AG10803 (cell line): ENCODE measurements at places on chromosomes 11 and 22.

DNA sequence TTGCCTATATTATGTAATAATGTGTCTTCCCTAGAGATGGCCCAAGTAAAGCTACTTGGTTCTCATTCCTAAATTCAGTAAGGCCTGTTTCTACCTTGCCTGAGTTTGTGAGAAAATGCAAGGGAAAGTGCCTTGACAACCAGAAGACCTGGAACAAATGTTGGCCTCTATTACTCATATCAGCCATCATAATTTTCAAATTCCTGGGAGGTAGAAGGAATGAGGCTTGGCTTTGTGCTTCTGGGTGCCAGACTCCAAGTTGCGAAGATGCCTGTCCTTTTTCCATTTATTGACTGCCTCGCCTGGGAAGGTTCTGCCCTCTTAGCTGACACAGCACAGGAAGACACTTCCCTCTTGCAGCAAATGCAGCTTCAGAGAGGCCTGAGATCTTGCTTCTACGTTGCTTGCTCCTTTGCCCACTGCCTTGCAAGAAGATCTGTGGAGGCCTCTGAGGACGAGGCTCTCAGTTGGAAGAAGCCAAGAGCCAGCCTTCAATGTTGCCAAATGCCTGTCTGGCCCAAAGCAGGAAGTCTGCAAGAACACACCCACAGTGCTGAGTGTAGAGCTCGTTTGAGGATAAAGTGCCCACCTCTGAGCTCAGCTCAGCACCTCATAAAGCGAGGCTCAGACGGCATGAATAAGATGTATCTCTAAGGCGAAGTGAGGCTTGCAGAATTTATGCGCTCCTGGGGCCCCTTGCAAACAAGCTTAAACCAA lies 120.1 kb downstream of the GALNT18 start:
- no peak for DNase-seq

- DNase-seq: no peak
Observed at GRCh38 chr22:49957826-49958365, 2.7 kb upstream of the PIM3 start.

DNA sequence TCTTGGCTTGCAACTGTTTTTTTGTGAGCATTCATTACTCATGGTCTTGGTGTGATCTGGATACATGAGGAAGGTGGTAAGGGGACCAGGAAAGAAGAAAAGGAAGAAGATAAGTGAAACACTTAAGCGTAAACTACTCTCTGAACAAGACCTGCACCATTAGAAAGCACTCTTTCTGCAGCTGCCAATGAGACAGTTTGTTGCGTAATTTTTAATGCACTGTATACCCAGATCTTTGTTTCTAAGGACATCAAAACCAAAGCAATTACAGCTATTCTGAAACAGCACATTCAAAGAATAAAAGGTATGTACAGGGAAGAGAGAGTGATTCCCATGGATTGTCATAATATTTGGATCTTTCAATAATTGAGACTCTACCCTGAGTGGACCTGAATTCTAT lies 147.4 kb downstream of the BLID start:
- peak; percentile 33 for DNase-seq

DNA sequence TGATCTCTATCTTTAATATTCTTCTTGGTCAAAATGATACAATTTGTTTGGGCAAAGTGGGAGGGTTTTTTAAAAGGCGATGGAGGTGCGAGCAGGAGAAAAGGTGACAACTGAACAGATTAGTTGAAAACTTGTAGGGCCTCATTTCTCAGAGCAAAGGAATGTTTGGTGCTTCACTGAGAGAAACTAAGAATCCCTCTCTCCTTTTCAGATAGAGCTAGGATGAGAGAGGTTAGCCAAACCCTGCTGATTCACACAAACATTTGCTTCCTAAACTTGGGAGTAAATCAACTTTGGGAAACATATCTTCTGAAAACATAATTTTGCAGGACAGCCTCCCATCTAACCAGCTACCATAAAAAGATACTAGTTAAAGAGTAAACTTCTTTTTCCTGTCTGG lies 57.0 kb downstream of the PHF21A start:
- DNase-seq: peak; percentile 33

DNA sequence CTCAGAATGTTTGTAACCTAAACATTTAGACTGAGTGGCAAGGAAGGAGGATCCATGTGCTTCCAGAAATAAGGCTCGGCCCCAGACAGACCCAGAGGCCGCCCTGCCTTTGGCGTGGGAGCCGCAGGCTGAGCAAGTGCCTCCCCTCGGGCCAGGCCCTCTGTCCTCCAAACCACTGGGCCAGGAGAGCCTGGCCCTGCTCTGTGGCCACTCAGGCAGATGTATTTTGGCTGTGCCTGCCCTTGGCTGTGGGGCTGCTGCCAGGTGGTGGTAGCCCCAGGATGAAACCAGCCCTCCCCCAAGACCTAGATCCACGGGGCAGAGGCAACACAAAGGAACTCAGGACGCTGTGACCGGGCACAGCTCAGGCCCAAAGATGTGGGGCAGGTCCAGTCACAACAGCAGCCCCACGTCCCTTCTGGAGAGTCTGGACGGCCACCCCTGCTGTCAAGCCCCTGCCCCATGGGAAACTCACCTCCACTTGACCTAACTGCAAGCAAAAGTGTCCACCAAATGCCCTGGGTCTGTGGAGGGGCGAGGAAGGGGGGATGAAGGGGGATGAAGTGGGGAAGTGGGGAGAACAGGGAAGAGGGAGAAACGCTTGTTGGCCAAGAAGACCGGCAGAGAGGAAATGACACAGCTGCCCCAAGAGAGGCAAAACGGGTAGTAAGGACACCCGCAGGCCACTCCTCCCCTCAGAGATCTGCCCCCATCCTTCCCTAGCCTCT lies 24.0 kb downstream of the PISD start:
- DNase-seq: no peak

- DNase-seq: no peak
Observed at GRCh38 chr11:86245369-86246292, 1.1 kb downstream of the EED start.

GRCh38 chr11:34487430-34487829 lies 26.2 kb downstream of the ELF5 start:
- DNase-seq: no peak

- DNase-seq: no peak
Observed at GRCh38 chr11:134230339-134230738, 5.9 kb downstream of the VPS26B start.

- no peak for DNase-seq
Observed at GRCh38 chr11:86183694-86184093, 60.9 kb upstream of the EED start.

DNA sequence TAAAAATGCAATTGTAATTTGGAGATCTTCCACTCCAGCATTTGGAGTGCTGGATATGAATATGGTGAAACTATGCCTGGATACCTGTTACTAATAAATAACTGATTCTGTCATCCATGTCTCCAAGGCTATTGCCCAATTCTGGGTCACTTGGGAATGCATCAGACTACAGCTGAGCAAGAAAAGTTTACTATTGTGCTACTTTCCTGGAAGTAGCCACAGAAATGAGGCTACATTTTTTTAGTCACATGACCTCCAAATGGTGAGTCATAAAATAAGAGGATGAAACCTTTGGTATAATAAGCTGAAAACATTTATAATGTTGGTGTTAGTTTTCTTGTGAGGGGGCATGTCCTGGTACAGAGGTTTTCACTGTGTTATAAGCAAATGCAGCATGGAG lies 44.4 kb downstream of the DCDC1 start:
- peak; percentile 73 for DNase-seq

- no peak for DNase-seq
Observed at GRCh38 chr11:91446267-91446666, 778.4 kb upstream of the FAT3 start.

DNA sequence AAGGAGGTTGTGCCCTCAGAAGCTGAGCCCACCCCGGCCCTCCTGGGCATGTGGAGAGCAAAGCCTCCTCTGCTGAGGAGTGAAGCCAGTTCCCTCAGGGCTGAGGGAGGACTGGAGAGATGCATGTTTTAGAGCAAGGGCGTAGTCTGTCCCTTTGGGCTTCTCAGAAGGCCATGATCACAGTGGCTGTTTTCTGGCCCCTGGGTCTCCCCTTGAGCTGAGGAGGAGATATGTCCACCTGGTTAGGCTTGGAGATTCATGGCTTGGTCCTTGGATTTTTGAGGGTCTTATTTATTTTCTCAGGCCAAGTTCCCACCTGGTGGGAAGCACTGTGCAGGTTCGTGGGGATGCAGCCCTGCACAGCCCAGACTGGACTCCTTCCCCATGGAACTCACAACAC lies 46.5 kb upstream of the THY1 start:
- no peak for DNase-seq

GRCh38 chr11:112453601-112454577 lies 193.2 kb upstream of the PLET1 start:
- DNase-seq: peak; percentile 21

DNA sequence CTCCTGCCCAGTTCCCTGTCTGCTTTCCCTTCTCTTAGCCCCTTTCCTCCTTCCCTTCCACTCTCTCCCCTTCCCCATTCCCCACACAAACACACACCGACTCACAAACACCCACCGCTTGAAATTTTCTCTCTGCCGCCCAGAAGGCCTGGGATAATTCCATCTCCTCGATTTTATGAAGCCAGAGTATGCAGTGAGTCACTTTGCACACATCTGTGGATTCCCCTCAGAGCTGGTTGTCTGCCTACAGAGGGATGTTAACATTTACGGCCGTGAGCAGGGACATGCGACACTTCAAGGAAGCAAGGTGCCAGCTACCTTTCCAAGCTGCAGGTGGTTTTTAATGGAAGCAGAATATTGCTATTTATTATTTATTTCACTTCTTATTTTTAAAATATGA lies 332.0 kb downstream of the TENM4 start:
- peak; percentile 16 for DNase-seq

DNA sequence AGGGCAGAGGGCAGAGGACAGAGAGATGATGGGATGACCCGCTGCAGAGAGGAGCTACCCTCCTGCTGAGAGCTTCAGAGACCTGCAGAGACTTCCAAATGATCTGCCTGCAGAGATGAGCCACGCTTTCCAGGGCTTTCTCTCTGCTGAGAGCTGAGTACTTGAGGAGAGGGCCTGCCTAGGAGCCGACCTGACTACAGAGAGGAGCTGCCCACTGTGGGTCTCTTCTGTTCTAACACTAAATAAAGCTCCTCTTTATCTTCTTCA lies 45.9 kb upstream of the SC5D start:
- DNase-seq: no peak

- DNase-seq: peak; percentile 91
Observed at GRCh38 chr11:123197711-123198110, 2.7 kb upstream of the CLMP start.

- peak; percentile 27 for DNase-seq
Observed at GRCh38 chr11:44804449-44805437, 78.0 kb downstream of the TSPAN18 start.

DNA sequence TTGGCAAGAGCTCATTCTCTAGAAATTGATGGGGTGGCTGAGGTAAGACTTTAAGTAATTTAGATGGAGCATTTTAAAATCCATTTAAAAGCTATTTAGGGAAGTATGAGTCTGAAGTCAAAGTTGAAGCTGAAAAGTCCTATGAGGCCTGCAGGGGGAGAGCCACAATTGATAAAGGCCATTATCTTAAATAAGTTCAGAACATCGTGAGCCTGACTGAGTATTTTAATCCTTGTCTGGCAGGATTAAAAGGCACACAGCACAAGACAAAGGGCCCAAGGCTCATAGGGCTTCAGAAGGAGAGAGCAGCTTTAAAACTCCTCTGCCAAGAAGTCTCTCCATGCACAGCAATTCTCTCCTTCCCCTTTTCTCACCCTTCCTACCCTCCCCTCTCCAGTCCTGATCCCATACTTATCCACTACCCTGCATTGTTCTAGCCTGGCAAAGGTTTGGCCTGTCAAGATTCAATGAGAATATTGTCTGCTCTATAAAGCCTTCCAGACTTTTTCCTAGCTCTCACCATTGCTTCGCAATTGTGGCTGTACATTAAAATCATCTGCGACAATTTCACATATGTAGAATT lies 1312.9 kb downstream of the FAM181B start:
- DNase-seq: no peak

GRCh38 chr22:47083379-47083986 lies 321.0 kb downstream of the TBC1D22A start:
- no peak for DNase-seq

- DNase-seq: no peak
Observed at GRCh38 chr11:116928102-116928777, 90.8 kb upstream of the APOA1 start.

- no peak for DNase-seq
Observed at GRCh38 chr11:9301720-9302119, 12.7 kb downstream of the TMEM41B start.

- DNase-seq: peak; percentile 89
Observed at GRCh38 chr11:1827095-1827813, 7.5 kb upstream of the SYT8 start.

GRCh38 chr11:71402878-71403277 lies 45.3 kb downstream of the DHCR7 start:
- no peak for DNase-seq

- peak; percentile 32 for DNase-seq
Observed at GRCh38 chr11:84289381-84289906, 1003.3 kb upstream of the CCDC90B start.

DNA sequence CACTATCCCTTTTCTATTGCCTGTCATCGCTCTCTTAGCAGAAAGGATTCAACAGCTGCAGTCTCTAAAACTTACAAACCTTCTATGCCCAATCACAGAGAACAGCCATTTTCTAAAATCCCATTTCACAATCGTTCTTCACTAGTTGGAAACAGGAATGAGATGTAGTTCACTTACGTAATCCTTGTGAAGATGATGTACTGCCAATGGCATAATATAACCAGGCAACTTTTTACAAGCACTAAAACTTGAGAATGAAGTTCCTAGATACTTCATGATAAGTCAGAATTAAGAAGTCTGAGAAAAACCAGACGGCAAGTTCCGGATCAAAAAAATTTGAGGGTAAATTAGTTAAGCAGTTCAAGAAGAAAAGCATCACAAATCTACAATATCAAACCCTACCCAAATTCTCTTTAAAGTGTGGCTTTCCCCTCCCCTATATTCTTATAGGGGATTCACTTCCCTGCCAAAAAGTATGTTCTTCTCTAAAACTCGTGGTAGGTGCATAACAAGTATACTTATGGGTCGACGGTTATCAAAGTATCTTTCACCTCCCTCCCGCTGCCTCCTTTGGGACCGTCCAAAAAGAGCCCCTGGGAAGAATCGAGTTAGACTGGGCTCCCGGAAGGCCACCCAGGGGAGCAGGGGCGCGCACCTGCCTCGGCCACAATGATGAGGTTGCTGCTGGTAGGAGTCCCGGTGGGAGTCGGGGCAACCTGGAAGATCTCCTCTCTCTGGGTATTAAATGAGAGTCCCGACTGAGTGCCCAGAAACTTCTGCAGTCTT lies 666 bp downstream of the MSANTD4 start:
- DNase-seq: peak; percentile 63

GRCh38 chr22:37484480-37485394 lies 1.4 kb downstream of the MFNG start:
- DNase-seq: no peak

GRCh38 chr22:35218079-35218478 lies 39.2 kb upstream of the HMGXB4 start:
- peak; percentile 22 for DNase-seq

GRCh38 chr22:21665047-21665851 lies 563 bp upstream of the PPIL2 start:
- no peak for DNase-seq
